ENCODE measurements at places on chromosomes 3 and 15. TPM values are rescaled to one million over a fixed set of nuclear protein-coding genes. Genes with fewer than 3 reads are reported as not detected.

DNA sequence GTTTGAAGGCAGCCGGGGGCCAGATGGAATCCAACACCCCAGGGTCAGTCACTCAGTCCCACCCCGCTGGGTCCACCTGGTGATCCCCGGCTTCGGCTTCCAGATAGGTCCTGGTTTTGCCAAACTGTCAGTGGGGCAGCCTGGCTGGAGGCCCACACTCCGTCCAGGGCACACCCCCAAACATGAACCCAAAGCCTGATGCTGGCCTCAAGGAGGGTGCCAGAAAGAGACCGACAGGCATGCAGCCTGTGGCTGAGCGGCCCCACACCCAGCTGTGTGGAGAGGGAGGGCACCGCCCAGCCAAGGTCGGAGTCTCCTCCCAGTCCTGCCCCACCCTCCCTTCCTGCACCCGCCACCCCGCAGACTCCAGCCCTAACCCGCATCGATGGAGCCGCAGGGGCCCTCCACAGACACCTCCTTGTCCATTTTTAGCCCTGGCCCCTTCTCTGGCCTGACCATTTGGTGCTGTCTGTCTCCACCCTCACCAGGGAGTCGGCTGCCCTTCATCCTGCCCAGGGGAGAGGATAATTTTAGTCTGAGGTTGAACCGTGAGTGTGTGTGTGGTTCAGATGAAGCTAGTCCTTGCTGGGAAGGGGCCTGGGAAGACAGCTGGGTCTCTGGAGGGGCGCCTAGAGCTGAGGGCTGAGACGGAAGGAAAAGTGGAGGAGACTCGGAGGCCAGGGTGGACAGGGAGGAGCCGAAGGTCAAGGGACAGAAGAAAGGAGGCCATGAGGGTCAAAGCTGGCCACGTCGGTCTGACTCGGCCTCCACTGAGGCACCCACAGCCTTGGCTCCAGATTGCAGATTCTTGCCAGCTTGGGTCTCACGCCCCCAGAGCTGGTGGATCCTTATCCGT lies 23.1 kb downstream of the TNK2 start:
- no peak for DNase-seq

GRCh38 chr15:63059075-63059474 lies 16.5 kb downstream of the TPM1 start:
- DNase-seq: no peak

GRCh38 chr15:80395616-80396015 lies 8.6 kb upstream of the ARNT2 start:
- no peak for DNase-seq

The LMAN1L gene
- 0.32 TPM for total RNA-seq

GRCh38 chr15:76169911-76170800 lies 110.4 kb downstream of the TMEM266 start:
- DNase-seq: no peak

The GOLGA6D gene
- total RNA-seq: not detected

The SKOR1 gene
- 0.09 TPM for total RNA-seq

DNA sequence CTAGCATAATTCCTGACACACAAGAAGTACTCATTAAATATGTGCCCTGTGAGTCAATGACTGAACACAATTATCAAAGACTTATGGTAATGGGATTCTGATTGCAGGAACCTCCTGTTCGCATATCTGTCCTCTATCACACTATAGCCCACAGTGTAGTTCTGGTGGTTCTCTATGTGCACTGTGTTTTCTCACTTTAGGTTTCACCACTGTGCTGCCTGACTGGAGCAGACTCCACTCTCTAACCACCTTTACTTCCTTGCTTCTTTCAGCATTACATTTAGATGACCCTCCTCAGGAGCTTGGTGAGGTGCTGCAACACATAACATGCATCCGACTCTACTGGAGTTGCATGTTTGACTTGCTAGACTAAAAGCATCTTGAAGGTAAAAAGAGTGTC lies 777.1 kb downstream of the SQOR start:
- DNase-seq: no peak

DNA sequence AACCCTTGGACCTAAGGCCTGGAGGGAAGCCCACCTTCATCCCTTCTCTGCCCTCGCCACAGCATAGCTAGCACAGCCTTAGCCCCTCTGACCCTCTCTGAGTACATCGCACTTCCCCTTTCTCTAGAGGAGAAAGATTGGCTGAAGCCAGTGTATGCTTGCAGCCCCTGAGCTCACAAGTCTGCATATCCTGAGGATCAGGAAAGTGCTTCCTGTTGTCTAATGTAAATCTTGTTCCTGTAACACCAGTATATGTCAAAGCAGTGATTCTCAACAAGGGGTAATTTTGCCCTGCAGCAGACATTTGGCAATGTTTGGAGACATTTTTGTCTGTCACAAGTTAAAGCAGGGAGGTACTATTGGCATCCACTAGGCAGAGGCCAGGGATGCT lies 2.2 kb upstream of the PRKCD start:
- no peak for DNase-seq

DNA sequence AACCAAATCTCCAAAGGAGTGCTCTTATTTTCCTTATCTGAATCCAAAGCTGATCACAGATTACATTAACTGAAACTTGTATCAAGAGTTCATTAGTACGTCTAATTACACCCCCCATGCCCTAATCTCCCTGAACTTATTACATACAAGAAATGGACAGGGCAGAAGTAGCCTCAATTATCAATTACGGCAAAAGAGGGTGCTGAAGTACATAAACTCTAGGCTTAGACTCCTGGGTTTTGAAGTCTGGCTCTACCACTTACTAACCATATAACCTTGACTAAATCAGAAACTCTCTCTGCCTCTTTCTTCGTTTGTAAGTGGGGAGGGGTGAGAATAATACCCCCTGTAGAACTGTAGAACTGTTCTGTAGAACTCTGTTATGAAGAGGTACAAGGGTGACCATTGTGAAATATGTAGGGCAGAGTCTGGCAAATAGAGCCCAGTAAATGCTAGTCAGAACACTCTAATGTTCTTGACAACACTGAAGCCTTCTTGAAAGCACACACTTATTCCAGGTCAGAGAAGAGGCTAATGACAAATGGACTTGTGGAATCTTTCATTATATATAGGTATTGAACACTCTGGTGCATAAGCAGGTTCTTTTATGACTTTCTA lies 19.6 kb upstream of the OR5K4 start:
- DNase-seq: no peak

The FOXL2 gene
- total RNA-seq: not detected

The SLC51B gene
- not detected for total RNA-seq

All from activated T-helper 2 cell treated with anti-CD3 and anti-CD28 coated beads, Interferon-gamma antibody, Interleukin-2, Interleukin-4, amounts not matched to agents 10 μg/mL and 5 μg/mL and 100 μg/mL, durations not matched to agents 14 hours and 24 hours and 36 hours (primary cell).